ENCODE measurements at places on chromosomes 1 and 21.

DNA sequence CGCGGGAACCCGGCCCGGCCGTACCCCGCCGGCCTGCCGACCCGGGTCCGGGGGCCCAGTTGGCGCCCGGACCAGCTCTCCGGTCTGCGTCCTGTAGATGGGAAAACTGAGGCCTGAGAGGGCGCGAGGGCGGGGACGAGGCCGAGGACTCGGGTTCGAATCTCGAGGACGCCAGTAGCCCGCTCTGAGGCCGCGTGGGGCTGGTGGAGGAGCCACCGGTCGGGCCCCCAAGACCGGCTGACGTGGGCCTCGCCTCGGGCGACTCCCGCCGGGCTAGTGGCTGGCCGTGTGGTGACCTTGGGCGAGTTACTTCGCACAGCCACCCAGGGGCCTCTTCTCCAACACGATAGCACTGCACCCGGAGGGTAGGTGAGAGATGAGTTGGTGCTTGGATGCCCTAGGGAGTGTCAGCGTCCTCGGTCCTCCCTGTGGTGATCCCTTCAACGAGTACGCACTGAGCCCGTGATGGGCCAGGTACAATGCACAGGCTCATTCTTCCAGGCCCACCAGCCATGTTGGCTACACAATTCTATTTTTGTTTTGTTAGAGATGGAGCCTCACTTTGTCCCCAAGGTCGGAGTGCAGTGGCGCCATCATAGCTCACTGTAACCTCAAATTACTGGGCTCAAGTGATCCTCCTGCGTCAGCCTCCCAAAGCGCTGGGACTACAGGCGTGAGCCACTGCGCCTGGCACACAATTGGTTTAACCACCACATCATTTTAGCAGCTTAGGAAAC is 404 bp upstream of the SCMH1 start:
- peak; percentile 61 for DNase-seq

DNA sequence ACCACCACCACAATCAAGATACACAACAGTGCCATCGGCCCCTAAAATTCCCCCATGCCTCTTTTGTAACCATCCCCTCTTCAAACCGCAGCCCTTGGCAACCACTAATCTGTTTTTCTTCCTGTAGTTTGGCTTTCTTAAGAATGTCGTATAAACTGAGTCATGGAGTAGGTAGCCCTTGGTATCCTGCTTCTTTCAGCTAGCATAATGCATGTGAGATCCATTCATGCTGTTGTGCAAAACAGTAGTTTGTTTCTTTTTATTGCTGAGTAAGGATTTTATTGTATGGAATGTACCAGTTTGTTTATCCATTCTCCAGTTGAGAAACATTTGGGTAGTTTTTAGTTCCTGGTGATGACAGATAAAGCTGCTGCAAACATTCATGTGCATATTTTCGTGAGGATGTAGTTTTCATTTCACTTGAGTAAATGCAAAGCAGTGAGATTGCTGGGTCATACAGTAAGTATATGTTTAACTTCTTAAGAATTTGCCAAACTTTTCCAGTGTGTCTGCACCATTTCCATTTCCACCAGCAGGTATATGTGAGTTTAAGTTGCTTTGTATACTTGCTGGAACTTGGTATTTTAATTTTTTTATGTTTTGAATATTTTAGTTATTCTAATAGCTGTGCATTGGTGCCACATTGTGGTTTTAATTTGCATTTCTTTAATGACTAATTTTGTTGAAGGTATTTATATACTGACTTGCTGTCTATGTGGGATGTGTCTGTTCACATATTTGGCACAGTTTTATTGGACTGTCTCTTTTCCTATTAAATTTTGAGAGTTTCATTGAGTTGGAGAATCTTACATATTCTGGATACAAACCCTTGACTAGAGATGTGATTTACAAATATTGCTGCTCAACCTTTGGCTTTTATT is 148.4 kb upstream of the MAP1LC3C start:
- peak; percentile 96 for DNase-seq

- DNase-seq: no peak
Observed at GRCh38 chr1:65195495-65196417, 47.8 kb downstream of the AK4 start.

DNA sequence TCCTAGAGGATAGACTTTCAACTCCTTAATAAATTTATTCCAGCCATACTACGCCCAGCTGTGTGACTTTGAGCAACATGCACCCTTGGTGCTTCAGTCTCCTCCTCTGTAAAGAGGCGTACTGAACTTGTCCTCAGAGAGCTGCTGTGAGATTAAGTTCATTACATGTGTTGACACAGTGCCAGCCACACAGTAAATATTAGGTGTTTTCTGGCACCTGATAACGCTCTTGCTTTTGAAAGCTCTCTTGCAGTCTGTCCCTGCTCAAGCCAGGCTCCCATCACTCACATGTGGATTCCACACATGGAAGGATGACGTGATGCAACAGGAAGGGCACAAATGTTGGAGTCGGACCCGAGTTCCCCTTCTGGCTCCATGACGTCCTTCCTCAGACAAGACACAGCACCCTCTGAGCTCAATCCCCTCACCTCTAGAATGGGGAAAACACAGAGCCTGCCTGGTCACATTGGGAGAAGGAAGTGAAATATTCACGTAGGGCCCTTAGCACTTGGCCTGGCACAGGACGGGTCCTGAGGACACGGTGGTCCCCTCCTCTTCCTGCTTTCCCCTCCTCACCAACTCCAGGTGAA is 7.7 kb downstream of the IFNLR1 start:
- no peak for DNase-seq

GRCh38 chr21:28635541-28635940 is 357.1 kb downstream of the LTN1 start:
- DNase-seq: no peak

- DNase-seq: no peak
Observed at GRCh38 chr1:165371588-165372225, 15.2 kb upstream of the LMX1A start.

DNA sequence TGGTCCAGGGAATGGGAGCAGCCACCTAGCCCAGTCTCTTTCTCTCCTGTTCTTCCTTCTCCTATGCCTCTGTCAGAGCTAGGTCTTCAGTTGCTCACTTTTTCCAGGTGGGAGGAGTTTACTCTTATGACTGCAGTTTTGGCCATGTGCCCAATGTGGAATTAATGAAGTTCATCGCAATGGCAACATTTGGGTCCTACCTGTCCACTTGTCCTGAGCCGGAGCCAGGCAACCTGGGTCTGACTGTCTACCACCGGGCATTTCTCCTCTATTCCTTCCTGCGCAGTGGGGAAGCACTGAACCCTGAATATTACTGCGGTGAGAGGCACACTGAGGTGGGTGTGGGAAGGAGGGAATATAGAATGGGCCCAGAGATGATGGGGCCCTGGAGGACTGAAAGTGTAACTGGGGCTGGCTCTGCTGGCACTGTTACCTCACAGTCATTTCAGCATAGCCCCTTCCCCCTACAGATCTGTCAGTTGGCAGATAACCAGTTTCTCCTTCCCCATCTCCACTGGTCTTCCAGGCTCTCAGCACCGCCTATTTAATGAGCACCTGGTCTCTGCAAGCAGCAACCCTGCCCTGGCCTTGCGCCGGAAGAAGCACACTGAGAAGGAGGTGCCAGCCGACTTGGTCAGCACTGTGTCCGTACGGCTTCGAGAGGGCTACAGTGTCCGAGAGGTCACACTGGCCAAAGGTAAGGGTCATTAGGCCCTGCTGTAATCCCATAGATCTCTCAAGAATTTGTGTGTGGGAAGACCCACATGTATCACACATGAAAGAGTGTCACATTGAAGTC is 30.1 kb downstream of the SZT2 start:
- DNase-seq: no peak

GRCh38 chr1:115116512-115116911 is 27.2 kb upstream of the TSPAN2 start:
- DNase-seq: no peak

- no peak for DNase-seq
Observed at GRCh38 chr1:43251024-43251423, 18.8 kb upstream of the TMEM125 start.

- DNase-seq: peak; percentile 79
Observed at GRCh38 chr1:9399510-9400424, 107.1 kb downstream of the SPSB1 start.

- no peak for DNase-seq
Observed at GRCh38 chr1:211345719-211346118, 19.1 kb downstream of the TRAF5 start.

- no peak for DNase-seq
Observed at GRCh38 chr21:44840771-44841170, 22.9 kb upstream of the SUMO3 start.

GRCh38 chr1:108671143-108671542 is 10.2 kb upstream of the HENMT1 start:
- no peak for DNase-seq

- DNase-seq: no peak
Observed at GRCh38 chr1:32100807-32101708, 6.8 kb upstream of the KPNA6 start.

DNA sequence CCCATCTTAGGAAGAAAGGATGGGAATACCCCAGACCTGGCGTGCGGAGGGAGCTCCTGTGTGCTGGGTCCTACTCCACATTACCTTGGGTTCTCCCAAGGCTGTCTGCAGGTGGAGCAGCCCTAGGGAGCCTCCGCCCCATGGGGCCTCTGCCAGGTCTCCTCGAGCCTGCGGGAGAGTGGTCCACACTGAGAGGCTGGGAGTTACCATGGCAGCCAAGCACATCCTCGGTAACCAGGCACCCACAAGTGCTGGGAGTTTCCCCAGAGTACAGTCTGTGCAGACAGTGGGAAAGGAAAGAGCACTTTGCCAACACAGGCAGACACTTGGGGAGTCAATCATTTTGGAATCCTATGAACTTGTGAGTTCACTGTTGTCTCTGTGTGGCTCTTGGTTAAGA is 249.4 kb downstream of the DYRK1A start:
- DNase-seq: no peak

DNA sequence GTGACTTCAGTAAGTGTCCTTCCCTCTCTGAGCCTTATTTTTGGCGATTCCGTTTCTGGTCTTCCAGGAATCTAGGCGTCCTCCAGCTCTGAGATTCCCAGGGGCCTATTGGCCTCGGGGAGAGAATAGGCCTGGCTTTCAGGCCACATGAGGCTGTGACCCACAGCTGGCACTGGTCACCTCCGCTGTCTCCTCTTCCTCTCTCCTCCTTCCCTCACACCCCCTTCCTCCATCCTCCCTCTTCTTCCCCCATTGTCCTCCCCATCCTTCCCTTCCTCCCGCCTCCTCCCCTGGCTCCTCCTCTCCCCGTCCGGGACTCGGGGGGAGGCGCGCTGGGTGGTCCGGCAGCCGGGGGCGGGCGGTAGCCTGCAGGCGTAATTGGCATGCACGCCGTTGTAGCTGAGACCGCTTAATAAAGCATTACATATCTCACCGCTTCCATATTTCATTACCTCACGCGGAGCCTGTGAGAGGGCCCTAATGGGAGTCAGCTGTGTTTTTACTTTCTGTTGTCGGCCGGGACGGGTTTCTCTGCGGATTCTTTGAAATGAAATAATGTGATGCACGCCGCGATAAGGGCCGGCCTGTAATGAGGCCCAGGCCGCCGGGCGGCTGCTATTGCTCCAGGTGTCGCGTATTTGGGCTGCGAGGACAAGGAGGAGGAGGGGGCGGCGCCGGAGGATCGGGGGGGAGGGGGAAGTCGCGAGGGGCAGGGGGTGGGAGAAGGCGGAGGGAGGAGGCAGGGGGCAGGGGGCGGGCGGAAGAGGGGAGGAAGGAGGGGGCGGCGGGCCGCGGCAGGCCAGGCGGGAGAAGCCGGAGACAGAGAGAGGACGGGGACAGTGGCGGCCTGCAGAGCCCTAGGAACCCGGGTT is 95.3 kb downstream of the FOXD2 start:
- DNase-seq: peak; percentile 26

- peak; percentile 38 for DNase-seq
Observed at GRCh38 chr1:223621312-223621734, 44.2 kb downstream of the CAPN8 start.

DNA sequence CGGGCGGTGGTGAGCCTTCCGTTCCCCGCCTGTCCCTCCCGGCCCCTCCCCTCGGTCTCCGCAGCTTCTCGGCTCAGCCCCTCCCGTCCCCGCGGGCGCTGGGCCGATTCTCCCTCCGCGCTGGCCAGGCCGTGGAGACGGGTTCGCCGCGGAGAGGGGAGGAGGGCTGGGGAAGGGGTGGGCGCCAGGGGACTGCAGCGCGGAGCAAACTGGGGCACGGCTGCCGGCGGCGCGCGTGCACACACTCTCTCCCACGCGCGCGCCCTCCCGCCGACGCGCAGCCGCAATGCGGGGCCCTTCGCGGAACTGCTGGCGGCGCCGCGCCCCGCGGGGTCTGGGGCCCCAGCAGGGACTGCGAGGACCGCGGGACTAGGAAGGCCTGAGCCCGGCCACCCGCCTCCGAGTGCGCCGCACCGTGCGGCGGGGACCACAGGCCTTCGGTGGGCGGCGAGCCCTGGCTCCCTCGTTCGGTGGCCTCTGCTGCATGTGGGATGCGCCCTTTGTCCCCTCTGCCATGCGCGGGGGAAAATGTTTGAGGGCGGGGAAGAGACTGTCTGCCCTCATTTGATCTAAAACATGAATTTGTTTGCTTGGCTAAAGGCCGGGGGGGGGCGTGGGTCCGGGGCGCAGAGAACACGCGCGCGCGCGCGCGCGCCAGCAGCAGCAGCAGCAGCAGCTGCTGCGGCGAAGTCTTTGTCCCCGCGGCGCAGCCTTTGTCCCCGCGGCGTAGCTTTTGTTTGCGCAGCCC is 90.7 kb upstream of the VAMP3 start:
- peak; percentile 42 for DNase-seq

DNA sequence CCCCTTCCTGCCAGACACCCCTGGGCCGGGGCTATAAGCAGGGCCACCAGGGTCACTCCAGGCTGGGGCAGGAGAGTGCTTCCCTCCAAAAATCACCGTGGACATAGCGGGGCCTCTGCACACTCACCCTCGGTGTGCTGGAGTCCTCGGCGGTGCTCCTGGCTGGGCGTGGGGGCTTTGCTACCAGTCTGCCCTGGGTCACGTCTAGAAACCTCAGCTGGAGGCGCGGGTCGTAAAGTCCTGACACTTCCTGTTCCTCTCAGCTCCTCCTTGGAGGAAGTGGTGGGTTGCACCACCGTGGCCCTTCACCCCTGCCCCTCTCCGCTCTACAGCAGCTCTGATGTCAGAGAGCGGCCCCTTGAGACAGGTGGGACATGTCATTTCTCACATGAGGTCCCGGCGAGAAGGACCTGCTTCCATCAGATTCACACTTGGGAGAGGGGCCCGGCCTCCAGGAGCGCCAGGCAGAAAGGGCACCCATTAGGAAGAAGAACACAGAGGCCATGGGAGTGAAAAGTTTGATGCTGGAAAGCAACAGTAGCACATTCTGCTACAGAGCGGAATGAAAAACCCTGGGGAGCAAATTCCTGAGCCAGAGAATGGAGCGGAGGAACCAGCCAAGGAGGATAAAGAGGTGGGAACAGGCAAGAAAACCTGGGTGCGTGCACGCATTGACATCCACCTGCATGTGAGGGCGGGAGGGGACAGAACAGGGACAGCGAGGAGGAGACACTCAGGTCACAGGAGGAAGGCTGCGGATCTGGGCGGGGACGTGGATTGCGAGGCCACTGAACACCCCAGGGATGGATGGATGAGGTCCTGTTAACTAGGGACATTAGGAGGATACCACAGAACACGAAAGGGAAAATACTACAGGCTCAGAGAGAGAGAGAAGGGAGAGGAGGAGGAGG is at the start of gene ITGB2:
TSS of gene ITGB2 (minus strand) at position 206 of the 911 bp plus-strand sequence. CDS start 10,117 bp downstream, outside the sequence.
- peak; percentile 95 for DNase-seq

Measured in NB4 (cell line).